Liver (tissue), 10 donors: ENCODE measurements at places on chromosomes 4 and X. TPM values are rescaled to one million over a fixed set of nuclear protein-coding genes. Genes with fewer than 3 reads are reported as not detected.
A peak's percentile ranks its signal among the peaks of the same experiment; 100 is the strongest.

GRCh38 chr4:1776521-1777161 lies 16.5 kb upstream of the FGFR3 start:
- DNase-seq: no peak

GRCh38 chr4:926538-926937 lies 5.6 kb downstream of the GAK start:
- DNase-seq: no peak

DNA sequence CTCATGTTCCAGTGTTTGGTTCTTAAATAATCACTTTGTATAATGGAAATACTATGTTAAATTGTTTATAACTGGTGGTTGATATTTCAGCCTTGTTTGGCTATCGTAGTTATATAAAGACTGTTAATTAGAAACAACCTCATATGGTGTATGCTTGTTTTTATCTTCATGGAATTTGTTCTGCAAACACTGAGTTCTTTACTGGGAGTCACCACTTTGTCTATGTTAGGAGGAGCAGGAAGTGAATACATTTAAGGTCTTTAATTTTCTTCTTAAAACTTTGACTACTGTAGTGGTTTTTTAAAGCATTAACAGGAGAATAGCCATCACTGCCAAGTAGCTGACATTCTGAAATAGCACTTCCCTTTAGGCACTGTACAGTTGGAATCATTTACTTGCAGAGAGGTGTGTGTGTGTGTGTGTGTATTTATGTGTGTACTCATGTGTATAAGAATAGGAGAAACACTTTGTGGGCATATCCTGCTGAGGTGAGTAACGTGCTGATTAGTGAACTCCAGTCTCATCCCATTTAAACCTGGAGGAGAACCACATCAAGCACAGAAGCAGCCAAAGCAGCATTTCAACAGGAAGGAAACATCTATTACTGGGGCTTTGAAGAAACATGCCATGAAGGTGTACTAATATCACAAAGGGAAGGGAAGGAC lies 37.8 kb downstream of the TET2 start:
- no peak for DNase-seq

DNA sequence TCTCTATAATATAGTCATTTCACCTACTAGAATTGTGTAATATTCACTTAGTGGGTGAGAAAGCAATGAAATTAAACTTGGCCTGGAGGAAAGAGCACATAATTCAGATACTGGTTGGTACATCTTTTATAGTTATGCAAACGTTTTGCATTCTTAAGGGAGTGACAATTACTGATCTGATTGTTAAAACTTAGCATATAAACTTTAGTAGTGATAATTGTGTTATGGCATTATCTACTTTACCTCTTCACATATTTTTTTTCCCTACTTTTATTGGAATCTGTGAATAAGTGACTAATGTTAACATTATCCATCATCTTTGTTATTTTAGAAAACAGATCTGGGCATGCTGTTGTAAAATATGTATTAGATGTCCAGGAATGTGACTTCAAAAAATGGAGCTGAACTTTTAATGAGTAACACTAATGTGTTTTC lies 217.4 kb upstream of the GIMD1 start:
- no peak for DNase-seq

GRCh38 chr4:39470402-39470801 lies 11.5 kb downstream of the LIAS start:
- no peak for DNase-seq

GRCh38 chrX:24253469-24253868 lies 60.4 kb downstream of the SUPT20HL2 start:
- no peak for DNase-seq

DNA sequence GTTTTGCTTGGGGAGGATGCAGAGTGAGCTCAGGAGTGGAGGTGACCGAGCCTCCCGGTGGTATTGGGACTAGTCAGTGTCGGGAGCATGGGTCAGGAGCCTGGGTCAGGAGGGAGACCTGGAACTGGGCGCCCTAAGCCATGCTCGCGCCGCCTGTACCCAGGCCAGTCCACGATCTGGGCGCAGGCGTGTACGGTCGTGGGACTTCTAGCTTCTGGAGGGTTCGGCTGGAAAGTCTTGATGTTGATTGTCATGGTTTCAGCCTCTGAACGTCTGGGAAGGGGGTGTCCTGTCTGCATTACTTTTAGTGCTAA lies 244 bp downstream of the EIF2S3 start:
- no peak for DNase-seq

DNA sequence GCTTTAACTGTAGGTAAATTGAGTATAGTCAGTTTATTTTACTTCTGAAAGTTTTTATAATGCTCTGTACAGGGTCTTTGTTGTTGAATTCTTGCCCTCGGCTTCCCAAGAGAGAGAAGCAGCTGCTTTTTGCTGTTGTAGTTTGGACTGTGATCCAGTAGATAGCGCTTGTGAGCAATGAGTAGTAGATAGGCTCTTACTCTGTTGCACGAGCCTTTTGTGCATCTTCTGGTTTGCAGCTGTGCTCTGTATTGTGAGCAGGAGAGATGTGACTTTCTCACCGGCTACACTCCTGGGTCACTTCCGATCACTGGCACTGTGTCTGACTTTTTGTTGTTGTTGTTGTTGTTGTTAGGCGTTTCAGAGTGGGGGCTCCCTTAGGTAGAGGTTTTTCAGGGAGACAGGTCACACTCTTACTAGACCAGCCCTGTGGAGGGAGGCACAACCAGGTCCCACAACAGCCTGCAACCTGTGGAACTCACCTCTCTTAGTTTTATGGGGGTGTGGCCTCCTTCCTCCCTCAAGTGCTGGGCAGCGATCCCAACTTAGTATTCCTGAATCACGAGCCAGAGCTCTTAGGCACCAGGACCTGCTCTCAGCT lies 822.1 kb upstream of the GALNTL6 start:
- DNase-seq: no peak

DNA sequence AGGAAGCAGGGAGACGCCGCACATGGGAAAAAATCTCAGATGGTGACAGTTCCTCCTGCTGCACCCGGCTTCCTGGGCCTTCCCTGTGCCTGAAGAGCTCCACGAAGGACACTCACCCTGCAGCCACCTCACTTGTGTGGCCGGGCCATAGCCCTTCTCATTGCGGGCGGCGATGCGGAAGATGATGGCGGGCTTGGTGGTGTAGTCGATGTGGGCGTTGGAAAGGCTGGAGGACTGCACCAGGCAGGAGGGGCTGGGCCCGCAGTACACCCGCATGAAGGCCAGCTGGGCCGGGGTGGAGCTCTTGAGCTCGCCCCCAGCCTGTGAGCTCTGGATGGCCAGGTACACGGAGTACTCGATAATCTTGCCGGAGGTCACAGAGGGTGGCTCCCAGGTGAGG lies 5.7 kb upstream of the RENBP start:
- DNase-seq: no peak

DNA sequence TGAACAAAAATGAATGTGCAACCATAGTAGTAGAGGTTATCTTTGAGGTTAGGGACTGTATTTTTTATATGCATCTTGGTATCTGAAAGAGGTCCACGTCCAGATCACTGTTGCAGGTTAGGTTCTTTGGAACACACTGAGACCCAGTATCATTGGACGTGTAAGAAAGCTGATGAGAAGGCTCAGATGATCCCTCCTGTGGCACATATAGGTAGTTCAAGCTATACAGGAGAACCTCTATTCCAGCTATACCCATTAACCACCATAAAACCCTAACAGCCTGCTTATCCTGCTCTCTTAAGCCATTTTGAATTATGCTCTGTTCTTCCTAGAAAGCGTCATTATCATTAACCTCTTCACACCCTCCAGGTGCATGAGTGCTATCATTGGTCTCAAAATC lies 930.7 kb upstream of the HS3ST1 start:
- DNase-seq: no peak

DNA sequence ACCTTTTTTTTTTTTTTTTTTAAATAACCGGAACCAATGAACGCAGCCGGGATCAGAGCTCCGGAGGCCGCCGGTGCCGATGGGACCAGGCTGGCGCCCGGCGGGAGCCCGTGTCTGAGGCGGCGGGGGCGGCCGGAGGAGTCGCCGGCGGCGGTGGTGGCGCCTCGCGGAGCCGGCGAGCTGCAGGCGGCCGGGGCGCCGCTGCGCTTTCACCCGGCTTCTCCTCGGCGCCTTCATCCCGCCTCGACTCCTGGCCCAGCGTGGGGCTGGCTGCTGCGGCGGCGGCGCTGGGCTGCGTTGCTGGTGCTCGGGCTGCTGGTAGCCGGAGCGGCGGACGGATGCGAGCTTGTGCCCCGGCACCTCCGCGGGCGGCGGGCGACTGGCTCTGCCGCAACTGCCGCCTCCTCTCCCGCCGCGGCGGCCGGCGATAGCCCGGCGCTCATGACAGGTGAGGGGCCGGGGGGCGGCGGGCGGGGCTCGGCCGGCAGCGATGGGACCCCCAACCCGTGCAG lies 337 bp downstream of the STIM2 start:
- peak; percentile 56 for DNase-seq

GRCh38 chr4:3119464-3119863 lies 45.0 kb downstream of the HTT start:
- no peak for DNase-seq

DNA sequence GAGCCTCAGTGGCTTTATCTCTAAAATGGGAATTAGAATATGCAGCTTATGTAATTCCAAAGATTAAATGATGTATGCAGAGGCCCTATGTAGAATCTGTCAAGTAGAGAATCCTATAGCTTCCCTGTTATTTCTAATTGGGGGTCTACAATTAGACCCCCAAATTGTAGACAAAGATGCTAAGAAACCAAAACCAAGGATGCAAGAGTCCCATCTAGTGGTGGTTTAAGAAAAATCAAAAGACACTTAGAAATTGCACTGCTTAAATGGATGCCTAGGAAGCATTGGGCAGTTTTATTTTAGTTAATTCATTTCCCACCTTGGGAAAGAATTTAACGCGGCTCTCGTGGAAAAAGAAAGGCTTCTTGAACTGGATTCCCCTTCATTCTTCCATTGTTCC lies 115.2 kb downstream of the GABRA2 start:
- DNase-seq: no peak

DNA sequence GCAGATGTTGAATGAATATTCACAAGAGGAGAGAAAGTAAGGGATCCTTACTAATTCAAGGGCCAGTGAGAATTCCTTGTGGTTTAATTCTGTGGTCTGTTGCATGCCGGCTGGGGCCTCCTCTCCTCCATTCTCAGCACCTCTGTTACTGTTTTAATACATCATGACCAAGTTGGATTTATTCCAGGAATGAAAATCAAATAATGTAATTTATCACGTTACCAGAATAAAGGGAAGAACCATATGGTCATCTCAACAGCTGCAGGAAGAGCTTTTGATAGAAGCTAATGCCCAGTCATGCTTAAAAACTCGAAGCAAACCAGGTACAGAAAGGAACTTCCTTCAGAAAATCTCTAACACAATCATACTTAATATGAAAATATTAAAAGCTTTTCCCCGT lies 54.1 kb downstream of the GRK4 start:
- DNase-seq: no peak

DNA sequence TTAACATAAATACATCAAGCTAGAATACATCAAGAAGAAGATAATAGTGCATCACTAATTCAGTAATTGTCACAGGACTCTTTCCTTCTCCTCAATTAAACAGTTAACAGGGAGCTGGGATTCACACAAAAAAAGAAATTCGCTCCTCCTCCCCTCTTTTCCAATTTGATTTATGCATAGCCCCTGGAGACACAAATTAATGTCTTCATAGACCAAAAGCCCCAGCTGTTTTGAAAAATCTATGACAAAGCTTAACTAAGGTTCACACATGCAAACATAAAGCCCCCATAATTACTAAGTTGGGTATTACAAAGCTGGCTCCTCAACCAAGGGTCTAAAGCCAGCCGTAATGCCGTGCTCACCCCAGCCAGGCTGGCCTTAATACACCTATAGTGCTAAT lies 61.2 kb downstream of the ENOX2 start:
- DNase-seq: no peak

- no peak for DNase-seq
These were observed 143.5 kb upstream of the HPGD start for GRCh38 chr4:174665799-174666198.

PAGE2 gene
- polyA plus RNA-seq: not detected

PTCHD1 gene
- not detected for polyA plus RNA-seq

FHL1 gene
- 20.2 TPM for polyA plus RNA-seq

MAGEE2 gene
- not detected for polyA plus RNA-seq

FAM241A gene
- 2.0 TPM for polyA plus RNA-seq

REELD1 gene
- not detected for polyA plus RNA-seq

NUP62CL gene
- 1.0 TPM for polyA plus RNA-seq

COX7B gene
- 563 TPM for polyA plus RNA-seq

ARX gene
- not detected for polyA plus RNA-seq
